ENCODE measurements at places on chromosomes 2 and 18.

- no peak for DNase-seq
These were observed 1134.9 kb upstream of the FAM98A start for GRCh38 chr2:34734042-34734441.

GRCh38 chr2:131153529-131153928 lies 48.4 kb downstream of the PLEKHB2 start:
- DNase-seq: no peak

DNA sequence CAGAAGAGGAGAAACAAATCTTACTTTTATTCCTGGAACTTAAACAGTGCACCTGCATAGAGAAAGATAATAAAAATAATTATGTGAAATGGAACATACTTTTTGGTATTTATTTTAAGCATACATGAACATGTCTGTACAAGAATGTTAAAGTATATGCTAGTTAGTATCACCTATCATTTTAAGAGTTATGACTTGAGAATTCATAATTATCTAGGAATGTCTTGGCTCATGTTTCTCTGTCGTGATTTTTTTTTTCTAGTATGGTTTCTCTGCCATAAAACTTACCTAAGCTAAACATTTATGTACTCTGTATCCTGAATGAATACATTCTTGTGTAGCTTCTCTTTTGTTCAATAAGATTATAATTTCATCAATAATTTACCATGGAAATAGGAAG lies 4.2 kb downstream of the SERPINB7 start:
- no peak for DNase-seq

DNA sequence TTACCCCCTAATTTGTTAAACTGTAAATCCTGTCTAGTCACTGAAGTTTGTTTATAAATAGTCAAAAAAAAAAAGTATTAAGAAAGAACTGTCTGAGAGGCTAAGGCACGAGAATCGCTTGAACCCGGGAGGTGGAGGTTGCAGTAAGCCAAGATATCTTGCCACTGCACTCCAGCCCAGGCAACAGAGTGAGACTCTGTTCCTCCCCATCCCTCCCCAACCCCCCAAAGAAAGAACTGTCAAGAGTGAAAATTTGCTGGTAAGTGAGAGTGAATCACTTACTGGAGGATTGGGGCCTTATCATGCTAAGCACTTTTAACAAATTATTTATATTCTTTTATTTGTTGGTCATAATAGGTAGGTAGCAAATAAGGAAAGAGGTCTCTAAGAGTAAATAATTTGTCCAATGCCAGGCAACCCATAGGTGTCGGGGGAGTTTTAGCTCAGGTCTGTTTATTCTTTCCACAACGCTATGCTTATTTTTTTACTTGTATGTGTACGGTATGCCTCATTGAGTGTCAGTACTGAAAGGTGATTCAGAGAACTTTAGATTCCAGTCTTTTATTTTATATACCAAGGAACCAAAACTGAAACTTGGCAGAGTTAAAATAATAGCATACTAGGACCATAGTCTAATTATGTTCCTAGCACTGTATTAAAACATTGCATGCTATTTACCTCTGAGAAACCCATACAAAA lies 2.5 kb downstream of the TAF4B start:
- DNase-seq: no peak

- no peak for DNase-seq
These were observed 92.7 kb upstream of the PARD3B start for GRCh38 chr2:204452464-204453023.

- no peak for DNase-seq
These were observed 150.9 kb upstream of the CYRIA start for GRCh38 chr2:16816522-16816921.

DNA sequence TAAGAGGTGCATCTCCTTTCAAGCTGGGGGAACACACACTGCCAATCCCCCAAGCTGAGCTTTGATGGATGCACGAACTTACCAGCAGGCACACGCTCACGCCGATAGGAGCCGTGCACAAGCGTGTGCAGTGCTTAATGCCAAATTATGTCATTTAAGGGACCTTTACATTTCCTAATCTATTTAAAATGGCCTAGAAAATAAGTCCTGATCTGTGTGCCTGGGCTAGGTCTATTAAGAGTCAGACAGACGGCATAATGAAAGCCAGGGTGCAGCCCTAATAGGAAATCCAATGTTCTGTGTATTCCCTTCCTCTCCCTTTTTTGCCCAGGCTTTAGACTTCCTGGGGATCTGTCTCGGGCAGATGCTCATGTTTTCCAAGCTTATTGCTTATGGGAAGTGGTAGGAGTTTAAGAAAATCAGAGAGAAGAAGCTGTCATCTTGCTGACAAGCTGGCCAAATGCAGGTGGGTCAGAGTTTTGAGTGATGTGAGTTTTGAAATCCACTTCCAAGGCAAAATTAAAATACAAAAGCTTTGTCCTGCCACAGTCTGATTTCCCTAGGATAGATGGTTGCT lies 142.6 kb downstream of the MYT1L start:
- no peak for DNase-seq

- DNase-seq: no peak
These were observed 36.9 kb downstream of the TBC1D8 start for GRCh38 chr2:101114268-101114783.

DNA sequence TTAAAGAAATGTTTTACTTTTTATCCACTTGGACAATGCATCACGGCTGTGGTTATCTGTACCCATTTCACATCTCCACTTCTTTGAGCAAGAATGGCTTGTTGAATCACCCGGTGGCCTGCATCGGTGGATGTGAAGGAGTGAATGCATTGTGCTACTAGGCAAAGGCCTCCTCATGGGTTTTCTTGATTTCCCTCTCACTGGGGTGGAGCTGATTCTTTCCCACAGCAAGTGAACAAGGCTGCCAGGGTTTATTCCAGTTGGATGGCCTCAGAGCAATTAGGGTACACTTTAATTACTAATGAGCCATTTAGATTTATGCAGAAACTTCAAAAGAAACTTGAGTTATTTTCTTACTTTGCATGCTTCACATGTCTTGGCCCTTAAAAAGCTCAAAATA lies 387.1 kb downstream of the RND3 start:
- DNase-seq: no peak

- DNase-seq: no peak
These were observed 77.0 kb upstream of the SERTAD2 start for GRCh38 chr2:64730551-64731262.

DNA sequence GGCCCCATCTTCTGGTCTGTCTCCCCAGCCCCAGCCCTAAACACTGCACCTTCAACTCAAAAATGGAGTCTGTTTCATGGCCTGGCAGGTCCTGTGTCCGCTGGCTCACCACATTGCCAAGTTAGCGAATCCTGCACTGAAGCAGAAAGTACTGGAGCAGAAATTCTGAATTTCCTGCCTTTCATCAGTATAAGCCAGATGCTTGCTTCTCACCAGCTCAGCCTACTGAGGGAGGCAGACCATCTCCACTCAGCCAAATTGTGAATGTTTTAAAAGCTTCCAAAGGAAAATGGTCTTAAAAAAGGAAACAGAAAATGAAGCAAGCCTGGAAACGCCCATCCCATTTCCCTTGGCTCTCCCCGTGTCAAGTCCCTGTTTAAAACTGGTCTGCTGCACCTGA lies 157.8 kb downstream of the C1D start:
- DNase-seq: no peak

- no peak for DNase-seq
These were observed 307.9 kb downstream of the CLIP4 start for GRCh38 chr2:29423061-29423666.
